ENCODE measurements at places on chromosomes 13 and 19. TPM values are rescaled to one million over a fixed set of nuclear protein-coding genes. Genes with fewer than 3 reads are reported as not detected.

The RDH8 gene
- not detected for polyA plus RNA-seq

The ZNF439 gene
- 16.9 TPM for polyA plus RNA-seq

The FAM83E gene
- 1.9 TPM for polyA plus RNA-seq

The CEACAM4 gene
- polyA plus RNA-seq, result 0.13 TPM

The FGF21 gene
- polyA plus RNA-seq, result not detected

The SPINT2 gene
- polyA plus RNA-seq, result 371 TPM

DNA sequence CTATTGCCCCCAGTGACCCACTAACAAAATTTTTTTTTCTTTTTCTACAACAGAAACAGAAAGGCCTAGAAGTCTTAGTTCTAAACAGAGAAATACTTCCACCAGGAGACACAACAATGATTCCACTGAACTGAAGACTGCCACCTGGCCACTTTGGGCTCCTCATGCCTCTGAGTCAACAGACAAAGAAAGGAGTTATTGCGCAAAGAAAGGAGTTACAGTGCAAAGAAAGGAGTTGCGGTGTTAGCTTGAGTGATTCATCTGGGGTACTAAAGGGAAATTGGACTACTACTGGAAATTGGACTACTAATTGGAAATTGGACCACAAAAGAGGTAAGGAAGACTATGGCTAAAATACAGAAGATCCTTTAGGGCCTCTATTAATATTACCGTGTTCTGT is 116.6 kb downstream of the PCDH17 start:
- DNase-seq, result no peak

- no peak for DNase-seq
Observed at GRCh38 chr19:57675881-57676280, 5.9 kb upstream of the ZNF551 start.

- no peak for DNase-seq
Observed at GRCh38 chr19:48491793-48492123, 19.9 kb downstream of the LMTK3 start.

- peak; percentile 97 for DNase-seq
Observed at GRCh38 chr19:19732579-19733501, at the start of gene ZNF14. ZNF14 (minus strand) TSS chr19:19733112; CDS start chr19:19732958, 154 bp downstream.

GRCh38 chr13:111480976-111481375 is 160.5 kb downstream of the TEX29 start:
- DNase-seq, result no peak

DNA sequence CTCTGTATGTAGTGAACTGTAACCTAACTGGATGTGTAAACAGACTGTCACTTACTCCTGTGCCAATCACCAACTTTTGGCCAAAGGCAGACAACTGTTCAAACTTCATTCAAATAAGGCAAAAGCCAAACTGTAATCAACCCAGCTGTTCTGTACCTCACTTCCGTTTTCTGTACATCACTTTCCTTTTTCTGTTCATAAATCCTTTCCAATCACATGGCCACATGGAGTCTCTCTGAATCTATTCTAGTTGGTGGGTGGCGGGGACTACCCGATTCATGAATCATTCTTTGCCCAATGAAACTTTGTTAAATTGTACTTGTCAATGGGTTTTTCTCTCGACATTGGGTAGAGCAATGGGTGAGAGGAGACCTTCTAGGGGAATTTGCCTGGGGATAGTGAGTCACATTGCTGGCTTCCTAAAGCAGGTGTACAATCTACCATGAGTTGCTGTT is 178.3 kb upstream of the RFC3 start:
- DNase-seq, result no peak

GRCh38 chr19:17687857-17688784 is at the start of gene UNC13A:
UNC13A (minus strand) TSS chr19:17688354; CDS start chr19:17688199, 155 bp downstream.
- peak; percentile 67 for DNase-seq

DNA sequence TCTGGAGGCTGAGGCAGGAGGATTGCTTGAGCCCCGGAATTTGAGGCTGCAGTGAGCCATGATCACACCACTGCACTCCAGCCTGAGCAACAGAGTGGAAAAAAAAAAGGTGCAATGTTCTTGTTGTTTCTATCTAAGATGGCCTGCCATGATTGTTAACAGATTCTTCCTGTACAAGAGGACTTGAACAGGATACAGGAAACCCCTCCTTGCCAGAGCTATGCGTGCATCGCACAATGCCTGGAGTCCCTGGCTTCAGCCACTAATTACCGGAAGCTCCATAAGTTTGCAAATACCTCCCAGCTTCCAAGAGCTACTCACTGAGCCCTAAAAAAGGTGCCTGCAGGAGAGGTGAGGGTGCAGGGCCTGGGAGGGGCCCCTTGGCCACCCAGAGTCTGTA is 13.1 kb upstream of the HIF3A start:
- DNase-seq, result no peak

- no peak for DNase-seq
Observed at GRCh38 chr19:49120325-49120683, 960 bp downstream of the PPFIA3 start.

- DNase-seq, result no peak
Observed at GRCh38 chr13:46202188-46202795, 9.4 kb upstream of the LRRC63 start.

DNA sequence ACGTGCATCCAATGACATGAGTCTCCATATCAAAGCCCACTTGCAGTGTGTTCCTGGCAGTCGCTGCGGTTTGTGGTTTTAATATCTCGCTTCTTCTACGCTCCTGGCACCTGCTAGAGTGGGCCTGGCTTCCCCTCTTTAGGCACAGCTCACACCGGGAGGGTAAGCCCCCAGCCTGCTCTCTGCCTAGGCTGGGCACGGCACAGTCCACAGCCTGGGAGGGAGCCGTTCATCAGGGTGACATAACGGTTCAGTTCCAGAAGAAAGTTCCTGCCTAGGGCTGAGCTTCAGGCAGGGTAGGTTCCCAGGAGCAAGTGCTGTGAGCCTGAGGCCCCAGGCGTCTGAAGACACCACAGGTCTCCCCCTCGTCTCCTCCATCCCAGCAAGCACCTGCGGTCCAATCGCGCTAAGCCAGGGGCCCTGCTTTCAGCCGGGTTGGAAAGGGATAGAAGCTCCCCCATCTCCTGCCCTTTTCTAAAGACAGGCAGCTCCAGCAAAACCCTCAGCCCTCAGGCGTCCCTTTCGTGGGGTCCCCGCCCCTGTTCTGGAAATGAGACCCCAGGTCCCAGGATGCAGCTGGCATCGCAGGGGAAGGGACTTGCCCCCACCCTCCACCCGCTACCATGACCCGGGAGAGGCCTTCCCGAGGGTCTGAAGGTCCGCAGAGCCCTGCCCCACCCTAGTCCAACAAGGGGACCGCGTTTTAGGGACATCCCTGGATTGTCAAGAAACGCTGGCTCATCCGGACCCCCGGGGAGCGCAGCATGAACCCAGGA is 121.6 kb upstream of the ZNF507 start:
- DNase-seq, result no peak

- no peak for DNase-seq
Observed at GRCh38 chr19:57465680-57466381, 8.9 kb upstream of the VN1R1 start.

- DNase-seq, result peak; percentile 89
Observed at GRCh38 chr13:76886292-76887075, at the start of gene KCTD12. KCTD12 (minus strand) TSS chr13:76886405; CDS start chr13:76886148, 257 bp downstream.

DNA sequence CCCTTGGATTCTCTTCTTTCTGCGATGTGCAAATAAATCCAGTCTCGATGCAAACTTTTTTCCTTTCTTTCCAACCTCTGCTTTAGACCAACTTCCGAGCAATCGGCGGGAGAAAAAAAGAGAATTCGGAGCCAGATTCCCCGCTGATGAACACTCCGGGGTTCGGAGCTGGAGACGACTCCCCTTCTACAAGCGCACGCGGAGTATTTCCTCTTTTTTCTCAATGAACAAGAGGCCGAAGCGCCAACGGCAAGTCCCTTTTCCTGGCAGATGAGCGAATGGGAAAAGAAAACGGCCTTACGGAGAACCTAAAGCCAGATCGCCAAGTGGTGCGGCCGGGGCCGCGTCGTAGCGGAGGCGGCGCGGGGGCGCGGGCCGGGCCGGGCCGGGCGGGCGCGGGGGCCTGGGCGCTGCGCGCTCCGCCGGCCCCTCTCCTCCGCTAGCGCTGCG is 250 bp downstream of the SPRY2 start:
- DNase-seq, result peak; percentile 53

- DNase-seq, result no peak
Observed at GRCh38 chr13:51576754-51577153, 7.5 kb upstream of the WDFY2 start.

- DNase-seq, result no peak
Observed at GRCh38 chr13:41137241-41137640, 4.6 kb upstream of the KBTBD6 start.

DNA sequence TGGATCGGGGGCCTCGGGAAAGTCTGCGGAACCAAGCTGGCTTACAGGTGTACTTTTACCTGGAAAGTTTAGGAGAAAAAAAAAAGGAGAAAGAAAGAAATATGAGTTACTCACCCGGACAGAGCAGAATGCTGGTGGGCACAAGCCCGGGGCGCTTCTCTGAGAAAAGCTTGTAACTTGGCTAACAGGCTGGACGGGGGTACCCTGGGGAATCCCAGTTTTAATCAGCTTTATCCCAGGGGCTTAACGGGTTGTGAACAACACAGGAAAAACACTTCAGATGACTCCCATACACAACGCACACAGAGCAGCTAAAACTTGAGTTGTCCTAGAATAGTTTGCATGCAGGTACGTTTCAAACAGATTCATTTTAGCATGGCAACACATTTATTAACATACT is 37.3 kb downstream of the KLF2 start:
- no peak for DNase-seq

GRCh38 chr19:397941-398706 is 10.8 kb downstream of the C2CD4C start:
- no peak for DNase-seq

DNA sequence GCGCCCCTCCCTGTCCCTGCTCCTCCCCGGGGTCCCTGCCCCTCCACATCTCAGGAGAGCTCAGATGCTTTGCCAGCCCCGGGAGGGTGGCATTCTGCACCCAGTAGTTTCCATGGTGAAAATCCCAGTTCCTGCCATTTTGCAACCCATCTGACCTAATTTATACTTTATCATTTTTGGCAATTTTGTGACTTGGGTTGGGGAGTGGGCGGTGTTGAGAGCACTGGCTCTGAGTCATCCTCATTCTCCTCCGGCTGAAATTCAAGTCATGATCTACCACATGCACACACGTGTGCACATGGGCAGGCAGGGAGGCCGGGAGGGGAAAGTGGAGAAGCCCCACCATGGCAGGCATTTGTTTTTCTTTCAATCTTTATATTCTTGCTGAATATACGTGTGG is 208.6 kb downstream of the URI1 start:
- no peak for DNase-seq

- no peak for DNase-seq
Observed at GRCh38 chr19:12800466-12800770, 1.2 kb downstream of the PRDX2 start.

DNA sequence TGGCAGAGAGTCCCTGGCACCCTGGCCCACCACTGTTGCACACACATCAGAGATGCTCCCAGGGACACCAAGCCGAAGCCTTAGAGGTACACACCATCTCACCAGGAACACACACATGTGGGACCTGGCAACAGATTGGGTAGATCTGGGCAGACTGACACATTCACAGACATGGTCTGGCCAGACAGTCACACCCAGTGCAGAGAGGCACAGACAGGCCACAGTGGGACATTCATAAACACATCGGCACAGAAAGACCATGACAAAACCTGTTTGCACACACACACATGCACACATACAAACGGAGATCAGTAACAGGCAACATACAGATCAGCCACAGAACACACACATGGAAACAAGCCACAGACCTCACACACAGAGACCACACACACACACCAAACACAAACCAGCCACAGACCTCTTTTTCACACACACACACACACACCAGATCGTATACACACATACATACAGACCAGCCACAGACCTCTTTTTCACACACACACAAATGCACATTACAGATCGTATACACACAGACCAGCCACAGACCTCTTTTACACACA is 6.3 kb upstream of the JUNB start:
- DNase-seq, result no peak

- no peak for DNase-seq
Observed at GRCh38 chr13:99467764-99468163, 33.5 kb upstream of the TM9SF2 start.

- peak; percentile 43 for DNase-seq
Observed at GRCh38 chr13:75368167-75368566, 113.8 kb downstream of the TBC1D4 start.

All from renal pelvis (tissue), 12 donors.